ENCODE measurements at places on chromosomes 3 and 15.

DNA sequence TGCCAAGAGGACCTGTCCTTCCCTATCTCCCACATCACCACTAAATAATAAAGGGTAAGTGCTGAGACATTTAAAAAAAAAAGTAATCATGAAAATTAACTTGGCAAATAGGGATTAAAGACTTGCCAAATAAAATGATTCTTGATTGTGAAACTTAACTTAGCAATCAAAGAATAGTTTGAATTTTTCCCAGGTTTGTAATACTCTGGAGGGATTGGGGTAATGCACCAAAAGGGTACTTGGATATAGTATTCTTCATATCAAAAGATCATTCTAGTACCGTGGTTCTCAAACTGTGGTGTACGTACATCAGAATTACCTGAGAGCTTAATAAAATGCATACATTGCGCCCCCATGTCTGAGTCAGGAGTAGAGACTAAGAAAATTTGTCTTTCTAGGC, 28.5 kb downstream of the CALML4 start:
- no peak for DNase-seq

- DNase-seq: no peak
Observed at GRCh38 chr15:71440489-71441110, 325.3 kb downstream of the THSD4 start.

DNA sequence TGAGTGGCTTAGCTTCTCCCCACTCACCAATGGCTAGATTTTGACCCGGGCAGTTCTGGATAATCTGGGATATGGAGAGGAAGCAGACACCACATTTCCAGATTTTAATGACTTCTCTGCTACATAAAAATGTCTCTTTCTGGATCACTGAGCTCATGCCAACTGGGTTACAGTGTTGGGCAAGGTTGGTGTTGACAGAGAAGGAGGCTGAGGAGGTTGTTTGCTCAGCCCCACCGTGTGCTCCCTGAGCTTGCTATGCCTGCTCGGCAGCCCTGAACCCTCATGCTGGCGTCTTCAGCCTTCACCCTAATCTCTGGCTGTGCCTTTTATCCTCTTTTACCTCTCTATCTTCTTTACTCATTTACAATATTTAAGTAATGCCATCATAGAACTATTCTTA, 53.0 kb upstream of the KPNA4 start:
- no peak for DNase-seq

DNA sequence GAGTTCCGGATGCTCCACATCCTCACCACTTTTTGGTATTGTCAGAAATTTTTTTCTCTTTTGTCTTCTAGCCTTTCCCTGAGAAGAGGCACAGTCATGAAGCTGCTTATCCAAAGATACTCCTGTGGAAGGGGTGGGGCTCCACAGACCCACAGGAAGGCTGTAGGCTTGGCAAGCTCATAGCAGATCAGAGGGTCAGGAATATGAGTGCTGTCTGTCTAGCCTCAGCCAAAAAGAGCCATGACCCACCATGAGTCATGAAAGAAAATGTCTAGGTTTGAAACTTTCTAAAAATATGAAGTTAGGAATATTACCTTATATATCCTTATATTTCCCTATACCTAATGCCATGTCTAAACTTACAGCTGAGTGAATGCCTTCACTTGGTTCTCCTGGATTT, 118.2 kb upstream of the THBS1 start:
- DNase-seq: no peak

DNA sequence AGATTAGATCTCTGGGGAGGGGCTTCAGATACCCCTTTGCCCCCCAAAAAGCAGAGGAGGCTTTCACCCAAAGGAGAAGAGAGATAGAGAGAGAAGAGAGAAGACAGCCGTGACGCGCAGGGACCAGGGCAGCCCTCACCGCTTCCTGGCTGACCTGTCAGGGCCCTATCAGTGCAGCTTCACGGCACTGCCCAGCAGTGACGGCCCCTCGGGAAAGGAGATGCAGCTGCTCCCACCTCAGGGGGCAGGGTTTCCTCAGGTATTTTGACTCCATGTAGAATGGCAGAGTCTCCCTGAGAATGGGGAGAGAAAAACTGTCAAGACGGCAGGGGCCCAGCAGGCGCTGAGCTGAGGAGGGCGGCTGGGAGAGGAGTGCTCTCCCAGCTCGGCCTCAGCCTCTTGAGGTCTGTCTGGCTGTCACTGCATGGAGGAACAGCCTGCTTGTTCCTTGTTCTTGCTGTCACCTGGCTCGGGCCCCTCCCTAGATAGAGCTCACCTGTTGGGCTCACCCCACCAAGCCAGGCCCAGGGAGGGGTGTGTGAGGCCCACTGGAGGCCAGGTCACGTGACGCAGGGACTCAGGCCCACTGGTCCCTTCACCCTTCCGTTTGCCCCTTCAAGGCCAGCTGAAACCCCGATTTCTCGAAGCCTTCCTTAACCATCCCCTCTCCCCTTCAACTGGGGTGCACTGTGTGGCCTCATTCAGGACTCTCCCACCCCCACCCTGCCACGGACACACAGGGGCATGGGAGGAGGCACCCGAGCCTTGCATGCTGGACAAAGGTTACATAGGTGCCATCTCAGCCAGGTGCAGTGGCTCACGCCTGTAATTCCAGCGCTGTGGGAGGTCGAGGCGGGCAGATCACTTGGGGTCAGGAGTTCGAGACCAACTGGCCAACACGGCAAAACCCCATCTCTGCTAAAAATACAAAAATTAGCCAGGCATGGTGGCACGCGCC, 28.2 kb downstream of the LOXL1 start:
- DNase-seq: no peak

DNA sequence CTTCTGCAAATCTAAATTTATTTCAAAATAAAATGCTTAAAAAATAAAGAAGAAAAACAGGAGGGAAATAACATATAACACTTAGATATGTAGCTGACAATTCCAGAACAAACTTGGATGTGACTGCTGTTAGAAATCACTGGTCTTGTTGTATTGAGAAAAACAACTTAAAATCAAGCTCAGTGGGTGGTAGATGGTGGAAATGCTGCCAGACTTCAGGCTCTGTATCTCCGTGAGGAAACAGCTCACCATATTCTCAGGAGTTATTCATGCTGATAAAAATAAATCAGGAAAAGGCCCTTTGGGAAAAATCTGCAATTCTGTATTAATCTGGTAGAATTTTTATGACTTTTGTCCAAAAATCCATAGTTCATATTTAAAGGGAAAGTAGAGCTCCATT, 477.6 kb downstream of the RAP2B start:
- no peak for DNase-seq

DNA sequence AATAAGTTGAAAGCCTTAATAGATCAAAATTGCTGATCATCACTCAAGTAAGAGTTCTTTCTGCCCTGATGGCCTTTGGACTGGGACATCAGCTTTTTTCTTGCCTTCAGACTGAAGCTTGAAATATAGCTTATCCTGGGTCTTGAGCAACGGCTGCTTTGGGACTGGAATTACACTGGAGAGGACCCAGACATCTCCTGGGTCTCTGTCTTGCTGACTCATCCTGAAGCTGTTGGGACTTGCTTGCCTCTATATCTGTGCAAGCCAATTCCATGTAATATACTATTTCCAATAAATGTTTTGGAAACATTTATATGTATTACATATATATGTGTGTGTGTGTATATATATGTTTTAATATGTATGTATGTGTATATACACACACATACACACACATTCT, 260.2 kb downstream of the PDZRN3 start:
- DNase-seq: no peak

DNA sequence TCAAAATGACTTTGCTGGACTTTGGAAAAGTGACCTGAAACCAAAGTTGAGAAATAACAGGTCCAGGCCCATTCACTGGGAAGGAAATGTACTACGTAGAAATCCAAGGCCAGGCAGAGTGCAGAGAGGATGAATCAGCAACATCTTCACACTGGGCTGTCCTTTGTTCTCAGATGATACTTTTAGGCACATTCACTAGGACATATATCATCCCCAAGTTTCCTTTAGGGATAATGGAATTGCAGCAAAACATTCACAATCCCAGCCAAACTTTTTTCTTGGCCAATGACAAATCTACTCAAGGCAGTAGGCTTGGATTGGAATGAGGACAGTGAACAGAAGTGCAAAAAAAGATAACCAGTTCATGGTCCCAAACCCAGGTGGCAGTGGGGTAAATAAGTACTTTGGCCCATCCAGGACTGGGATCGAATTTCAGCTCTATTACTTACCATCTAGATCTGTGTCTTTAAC, 75.1 kb downstream of the CLDN11 start:
- DNase-seq: no peak

DNA sequence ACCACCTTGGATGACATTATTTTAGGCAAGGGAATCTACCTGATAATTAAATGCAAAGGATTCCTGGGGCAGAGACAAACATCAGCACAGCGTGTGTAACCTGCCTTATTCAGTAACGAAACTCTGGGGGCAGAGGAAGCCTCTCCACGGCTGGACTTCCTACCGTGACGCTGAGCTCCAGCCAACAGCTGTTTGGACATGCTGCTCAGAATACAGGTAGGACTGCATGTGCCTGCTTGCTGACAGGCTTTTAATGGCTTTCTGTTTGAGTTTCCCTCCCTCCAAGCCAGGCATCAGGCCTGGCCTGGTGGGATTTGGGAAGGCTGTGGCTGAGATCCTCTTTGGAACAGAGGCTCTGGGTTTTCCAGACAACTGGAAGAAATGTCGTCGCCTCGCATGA, 150.6 kb downstream of the ADAMTS17 start:
- no peak for DNase-seq

- DNase-seq: no peak
Observed at GRCh38 chr15:70879401-70879800, 12.8 kb downstream of the THAP10 start.

DNA sequence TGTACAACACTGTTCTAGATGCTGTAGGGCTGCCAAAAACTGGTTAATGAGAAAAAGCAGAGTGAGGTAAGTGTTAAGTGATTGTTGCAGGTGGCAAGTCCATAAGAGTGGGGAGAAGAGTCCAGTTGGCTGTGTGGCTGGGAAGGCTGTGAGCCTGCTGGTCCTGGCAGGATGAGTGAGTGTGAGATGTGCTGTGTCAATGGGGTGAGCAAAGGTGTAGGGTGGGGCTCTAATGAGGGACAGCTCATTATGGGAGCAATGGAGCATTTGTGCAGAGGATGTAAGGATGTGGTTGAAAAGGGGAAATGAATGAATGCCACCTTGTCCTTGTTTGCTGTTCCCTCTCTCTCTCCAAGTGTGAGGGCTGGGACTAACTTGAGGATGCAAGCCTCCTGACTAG, 145.3 kb upstream of the ROPN1 start:
- DNase-seq: no peak

DNA sequence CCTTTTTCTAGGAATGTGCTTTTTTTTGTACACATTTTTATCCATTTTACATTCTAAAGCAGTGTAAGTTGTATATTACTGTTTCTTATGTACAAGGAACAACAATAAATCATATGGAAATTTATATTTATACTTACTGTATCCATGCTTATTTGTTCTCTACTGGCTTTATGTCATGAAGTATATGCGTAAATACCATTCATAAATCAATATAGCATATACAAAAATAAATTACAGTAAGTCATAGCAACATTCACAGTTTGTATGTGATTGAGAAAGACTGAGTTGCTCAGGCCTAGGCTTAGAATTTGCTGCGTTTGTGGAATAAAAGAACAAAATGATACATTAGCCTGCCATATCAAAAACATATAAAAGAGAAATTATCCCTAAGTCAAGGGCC, 16.5 kb downstream of the THBS1 start:
- no peak for DNase-seq

DNA sequence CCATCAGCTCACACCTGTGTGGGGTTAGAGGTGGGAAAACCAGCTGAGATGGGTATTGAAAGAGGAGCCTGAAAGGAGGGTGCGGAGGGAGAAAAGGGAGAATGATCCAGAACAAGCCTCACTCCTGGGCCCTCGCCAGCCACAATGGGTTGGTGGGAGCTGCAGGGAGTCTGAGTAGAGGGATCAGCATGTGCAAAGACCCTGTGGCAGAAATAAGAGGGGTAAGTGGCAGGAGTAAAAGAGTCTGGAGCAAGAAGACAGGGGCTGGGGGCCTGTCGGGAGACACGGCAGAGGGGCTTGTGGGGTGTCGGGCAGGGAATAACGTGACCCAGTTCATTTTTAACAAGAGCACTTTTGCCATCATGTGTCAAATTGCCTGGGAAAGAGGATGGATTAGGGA, 34.0 kb downstream of the CCDC33 start:
- no peak for DNase-seq

DNA sequence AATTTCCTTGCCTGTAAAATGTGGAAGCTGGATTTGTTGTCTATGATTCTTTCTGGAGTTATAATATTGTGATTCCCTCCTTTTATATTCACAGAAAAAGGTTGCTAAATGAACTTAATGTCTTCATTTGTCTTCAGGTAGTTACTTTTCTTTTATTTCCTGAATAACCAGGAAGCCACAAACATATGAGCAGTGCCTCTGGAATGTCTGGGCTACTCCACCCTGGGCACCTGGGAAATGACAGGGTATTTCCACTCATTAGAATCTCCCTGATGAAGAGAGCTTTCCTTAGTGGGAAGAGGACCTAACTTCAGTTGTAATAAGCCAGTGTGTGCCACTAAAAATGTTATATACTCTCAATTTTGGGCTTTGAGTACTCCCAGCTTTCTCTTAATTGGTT, 3.8 kb upstream of the SLMAP start:
- no peak for DNase-seq
